ENCODE measurements at places on chromosomes 1 and 21.

- no peak for DNase-seq
Observed at GRCh38 chr1:36284061-36284460, 22.1 kb upstream of the SH3D21 start.

GRCh38 chr1:54342288-54342687, 63.9 kb downstream of the SSBP3 start:
- no peak for DNase-seq

GRCh38 chr1:13829152-13829769, 129.3 kb downstream of the PRDM2 start:
- no peak for DNase-seq

DNA sequence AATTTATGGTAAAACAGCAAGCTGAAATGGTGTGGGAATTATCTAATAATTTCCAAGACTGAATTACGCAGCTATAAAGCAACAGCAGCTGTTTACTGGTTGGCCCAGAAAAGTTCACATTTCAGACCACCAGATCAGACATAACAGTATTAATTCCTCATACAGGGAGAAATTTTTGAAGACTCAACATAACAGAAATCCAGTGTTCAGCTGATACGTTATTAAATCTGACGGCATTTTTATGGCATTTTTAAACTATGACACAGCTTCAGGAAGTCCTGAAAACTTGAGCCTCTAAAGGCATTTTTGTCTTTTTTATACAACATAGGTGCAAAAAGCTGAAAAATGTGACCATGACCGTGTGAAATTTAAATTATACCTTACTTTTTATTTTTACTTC, 91.2 kb downstream of the APP start:
- DNase-seq: no peak

- DNase-seq: no peak
Observed at GRCh38 chr1:239232921-239233320, 153.4 kb upstream of the CHRM3 start.

- no peak for DNase-seq
Observed at GRCh38 chr1:179935909-179936496, 18.6 kb upstream of the CEP350 start.

DNA sequence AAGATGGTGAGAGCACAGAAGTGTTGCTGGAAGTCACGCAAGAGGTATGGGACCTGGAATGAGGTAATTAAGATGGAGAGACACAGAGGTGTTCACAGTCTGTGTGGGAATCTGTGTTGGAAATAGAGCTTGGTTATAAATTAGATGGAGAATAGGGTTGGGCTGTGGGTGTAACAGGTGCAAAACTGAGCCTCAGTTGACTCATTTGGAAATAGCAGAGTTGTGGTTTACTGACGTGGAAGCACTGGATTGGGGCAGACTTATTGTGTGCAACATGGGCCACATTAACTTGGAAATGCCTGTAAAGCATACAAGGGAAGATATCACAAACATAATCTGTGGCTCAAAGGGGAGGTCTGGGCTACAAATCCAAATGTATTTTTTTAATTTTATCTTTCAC, 13.0 kb downstream of the CAMSAP2 start:
- DNase-seq: no peak

DNA sequence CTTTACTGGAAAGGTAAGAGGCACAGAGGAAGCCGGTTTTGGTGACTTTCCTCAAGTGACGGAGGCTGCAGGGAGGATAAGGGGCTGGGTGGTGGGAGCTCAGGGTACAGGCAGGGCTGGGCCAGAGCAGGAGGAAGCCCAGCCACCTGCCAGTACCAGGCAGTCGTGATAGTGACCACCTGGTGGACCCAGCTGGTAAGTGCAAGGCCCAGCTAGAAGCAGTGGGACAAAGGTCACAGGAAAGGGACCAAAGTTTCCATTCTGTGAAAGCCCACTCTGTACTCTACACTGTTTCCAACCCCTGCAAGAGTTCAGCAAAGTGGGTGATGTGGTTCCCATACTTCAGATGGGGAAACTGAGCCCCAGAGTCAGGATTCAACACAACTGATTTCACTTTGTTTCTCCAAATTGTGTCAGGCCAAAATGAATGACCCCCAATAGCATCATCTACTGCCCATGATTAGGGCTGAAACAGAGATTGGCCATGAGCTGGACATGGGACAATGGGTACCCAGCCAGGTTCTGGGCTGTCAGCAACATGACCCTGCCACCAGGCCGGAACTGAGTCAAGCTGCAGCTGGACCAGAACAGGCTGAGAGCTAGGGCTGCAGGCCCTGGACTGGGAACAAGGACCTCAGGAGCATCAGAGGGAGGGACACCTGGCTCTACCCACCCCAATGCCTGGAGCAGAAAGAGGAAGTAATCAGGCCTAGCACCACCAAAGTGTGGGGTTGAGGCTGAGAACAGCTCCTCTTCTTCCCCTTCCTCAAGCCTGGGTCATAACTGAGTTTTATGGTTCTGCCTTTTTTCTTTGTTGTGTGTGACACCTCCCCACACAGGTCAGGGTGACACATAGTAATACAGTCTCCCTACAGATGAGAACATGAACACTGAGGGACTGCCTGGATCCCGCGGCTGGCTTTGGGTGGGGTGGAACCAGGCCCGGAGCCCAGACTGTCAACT, 50.2 kb downstream of the KCNN3 start:
- DNase-seq: no peak

DNA sequence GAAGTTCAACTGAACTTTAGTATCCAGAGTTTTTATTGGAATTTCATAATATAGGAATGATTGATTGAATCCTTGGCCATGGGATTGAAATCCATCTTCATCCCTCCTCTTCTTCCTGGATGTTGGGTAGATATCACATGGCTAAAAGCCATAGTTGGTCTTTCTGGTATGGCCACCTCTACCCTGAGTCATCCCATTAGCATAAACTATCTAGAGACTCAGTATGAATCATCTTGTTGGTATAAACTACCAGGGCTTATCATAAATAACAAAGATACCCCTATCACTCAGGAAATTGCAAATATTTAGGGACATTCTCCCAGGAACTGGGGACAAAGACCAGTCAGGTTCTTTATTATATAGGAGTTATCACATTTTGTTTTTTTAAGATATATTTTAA, 21.2 kb upstream of the ZP4 start:
- no peak for DNase-seq

DNA sequence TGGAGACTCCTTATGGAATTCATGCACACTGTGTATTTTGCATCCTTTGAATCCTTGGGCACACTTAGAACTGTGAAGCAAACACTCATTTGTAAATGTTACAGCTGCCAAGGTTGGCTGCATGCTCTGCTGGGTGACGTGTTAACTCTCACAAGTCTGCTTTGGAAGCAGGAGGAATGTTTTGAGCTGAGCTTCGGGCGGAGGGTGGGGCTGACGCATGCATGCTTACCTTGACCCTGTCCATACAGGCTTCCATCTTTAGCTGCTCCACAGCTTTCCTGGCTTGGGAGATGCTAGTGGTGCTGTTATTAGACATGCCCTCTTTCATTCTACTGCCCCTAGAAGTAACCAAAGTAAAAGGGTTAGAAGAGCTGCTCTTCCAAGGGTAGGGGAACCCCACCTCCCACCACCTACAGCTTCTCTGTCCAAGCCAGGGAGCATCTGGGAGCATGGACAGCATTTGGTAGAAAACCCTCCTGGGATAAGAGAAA, 66.0 kb downstream of the GNG4 start:
- no peak for DNase-seq

DNA sequence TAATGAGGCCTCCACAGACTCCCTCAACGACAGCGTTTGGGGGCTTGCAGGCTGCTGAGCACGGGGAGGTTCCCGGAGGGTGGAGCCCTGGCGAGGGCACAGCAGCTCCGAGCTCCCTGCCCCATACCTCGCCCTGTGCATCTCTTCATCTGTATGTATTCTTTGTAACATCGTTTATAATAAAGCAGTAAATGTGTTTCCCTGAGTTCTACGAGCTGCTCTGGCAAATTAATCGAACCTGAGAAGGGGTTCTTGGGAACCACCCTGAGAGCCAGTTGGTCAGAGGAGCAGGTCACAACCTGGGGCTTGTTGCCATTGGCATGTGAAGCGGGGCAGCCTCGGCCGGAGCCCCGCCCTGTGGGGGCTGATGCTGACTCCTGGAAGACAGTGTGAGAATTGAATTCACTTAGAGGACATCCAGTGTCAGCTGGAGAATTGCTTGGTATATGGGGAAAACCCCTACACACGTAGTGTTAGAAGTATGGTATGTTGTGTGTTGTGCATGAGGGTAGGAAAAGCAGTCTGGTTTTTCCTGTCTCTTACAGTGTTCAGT, 11.5 kb downstream of the SLC37A1 start:
- DNase-seq: peak; percentile 54

DNA sequence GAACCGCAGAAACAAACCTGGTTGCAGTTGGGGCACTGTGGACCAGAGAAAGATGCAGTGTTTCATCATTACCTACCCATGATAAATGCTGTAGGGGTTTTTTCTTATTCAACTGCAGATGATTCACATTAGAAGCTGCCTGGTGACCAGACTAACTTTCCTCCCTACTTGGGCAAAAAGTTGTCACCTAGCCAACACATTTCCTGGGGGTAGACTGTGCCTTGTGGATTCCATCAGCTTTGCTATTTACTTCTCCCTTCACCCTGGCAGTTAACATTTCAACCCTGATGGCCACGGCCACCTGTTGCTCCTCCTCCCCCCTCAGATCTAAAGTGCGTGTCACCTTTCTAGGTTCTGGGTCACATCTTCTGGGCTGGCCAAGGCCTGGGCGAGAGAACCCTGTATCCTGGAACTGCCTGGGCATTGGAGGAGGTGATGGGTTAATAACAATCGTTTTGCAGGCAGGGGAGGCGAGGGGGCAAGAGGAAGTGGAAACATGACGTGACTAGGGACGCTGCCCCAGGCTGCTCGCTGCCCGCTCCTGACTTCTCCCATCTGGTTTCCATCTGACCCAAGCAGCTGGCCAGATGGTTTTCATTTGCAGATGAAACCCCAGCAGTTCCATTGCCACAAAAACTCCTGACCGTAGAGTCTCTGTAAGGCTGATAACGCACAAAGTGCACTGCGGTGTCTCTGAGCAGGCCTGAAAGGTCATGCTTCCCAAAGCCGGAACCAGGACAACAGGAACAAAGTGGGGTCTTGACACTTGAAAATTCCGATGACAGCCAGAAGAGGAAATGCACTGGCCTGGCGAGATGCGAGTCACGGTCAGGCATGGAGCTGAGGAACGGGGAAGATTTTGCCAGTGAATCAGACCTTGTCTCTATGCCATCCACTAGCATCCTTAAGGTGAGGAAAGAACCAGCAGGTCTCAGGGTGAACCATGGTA, 36.6 kb downstream of the CAPZB start:
- DNase-seq: peak; percentile 76

- DNase-seq: peak; percentile 24
Observed at GRCh38 chr1:17874710-17875109, 119.6 kb downstream of the ACTL8 start.

Data from right forelimb (tissue), 1 donor.